ENCODE measurements at places on chromosomes 5 and 9.

DNA sequence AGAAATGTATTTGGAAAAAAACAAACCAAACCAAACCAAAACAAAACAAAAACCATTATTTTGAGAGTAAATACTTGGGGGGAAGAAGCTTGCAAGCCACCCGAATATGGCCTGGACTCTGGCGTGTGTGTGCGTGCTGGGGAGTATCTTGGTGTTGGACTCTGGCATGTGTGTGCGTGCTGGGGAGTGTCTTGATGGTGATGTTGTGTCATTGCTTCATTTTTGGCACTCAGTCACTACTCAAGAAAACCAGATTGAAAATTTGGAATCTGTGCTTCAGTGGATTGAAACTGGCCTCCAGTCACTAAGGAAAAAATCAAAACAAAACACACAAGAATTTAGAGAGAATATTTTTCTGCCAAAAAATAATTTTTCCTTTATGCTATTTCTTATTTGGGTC is 76.1 kb downstream of the ARRDC3 start:
- DNase-seq, result no peak

DNA sequence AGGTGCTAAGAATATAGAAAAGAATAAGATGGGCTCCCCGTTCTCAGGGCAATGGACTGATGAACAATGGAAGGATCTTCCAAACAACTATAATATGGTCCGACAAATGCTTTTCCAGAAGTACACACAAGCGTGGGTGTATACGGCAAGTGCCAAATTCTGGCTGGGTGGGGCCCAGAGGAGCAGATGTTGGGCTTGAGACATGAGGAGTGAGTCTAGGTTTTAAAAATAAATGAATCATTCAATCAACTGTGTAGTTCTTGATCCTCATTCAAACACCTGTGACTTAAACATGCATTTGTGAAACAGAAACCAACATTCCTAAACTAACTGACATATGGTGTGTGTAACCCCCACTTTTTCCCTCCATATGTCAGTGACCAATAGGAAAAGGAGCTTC is 47.9 kb downstream of the MFAP3 start:
- no peak for DNase-seq

DNA sequence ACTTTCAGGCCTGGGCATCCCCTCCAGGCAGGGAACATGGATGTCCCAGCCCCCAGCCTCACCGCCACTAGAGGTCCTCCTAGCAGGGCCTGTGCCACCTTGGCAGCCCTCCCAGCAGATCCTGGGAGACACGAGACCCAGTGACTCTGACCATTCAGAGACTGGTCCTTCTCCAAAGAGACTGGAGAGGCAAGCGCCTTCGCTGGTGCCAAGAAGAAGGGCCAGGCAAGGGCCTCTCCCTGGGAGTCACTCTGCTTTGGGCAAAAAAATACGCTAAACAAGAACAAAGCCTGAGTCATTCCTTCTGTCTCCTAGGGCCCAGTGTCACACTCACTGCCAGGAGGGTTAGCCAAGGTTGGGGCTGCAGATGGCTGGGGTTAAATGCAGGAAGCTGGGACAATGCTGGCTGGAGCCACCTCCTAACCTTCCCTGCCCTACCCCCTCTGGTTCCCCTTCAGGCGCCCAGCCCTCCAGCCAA is 35.3 kb upstream of the SMIM23 start:
- DNase-seq, result no peak

DNA sequence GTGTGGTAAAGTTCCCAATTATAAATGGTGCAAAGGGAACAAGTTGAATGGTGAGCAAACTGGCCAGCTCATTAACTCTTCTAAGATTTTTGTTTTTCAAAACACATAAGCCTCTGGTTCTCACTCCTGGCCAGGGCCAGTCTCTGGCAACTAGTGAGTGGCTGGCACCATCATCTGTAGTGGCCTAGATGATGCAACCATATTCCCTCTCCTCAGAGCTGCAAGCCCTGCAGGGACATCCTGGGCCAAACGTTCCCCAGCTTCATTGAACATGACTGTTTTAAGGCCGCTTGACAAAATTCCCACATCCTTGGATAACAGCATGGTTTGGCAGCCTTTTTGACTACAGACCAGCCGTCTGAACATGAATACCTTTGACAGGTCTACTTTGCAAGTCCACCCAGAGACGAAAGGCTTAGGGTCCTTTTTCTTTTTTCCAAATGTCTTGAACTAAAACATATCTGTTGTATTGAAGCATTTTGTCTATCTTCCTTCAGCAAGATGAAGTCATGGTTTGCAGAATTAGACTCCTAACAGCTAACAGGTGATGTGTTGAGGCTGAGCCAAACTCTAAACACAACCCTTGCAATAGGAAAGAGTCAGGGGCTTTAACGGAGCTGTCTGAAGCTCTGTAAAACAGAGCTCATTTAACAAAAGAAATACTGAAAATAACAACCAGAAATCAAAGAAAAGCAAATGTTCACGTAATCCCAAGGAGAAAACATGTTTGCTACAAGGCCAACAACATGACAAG is 23.8 kb downstream of the MACROH2A1 start:
- DNase-seq, result no peak

DNA sequence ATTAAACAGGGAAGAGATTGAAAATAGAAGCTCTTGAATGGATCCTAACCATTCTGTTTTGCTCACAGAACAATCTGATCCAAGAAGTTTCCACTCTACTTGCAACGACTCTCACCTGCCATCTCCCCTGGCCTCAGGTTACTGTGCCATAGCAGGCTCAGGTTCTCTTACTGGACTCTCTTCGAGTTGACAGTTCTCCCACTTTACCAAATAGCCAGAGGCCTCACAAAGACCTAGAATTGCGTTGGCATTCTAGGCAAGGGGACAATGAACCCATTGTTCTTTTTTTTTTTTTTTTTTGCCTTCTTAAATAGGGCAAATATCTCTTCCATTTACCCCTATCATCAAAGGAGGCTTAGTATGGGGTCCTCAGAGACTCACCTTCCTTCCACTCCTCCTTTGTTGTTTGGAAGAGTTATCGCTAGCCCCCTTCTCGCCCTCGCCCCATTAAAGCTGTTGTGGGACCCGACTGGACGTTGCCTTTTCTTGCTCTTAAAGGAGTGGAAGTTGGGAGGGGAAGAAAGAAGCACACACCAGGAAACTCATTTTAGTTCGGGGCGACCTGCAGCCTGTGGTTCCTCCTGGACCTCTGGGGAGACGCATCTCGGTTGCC is 688 bp upstream of the PLPPR1 start:
- no peak for DNase-seq

DNA sequence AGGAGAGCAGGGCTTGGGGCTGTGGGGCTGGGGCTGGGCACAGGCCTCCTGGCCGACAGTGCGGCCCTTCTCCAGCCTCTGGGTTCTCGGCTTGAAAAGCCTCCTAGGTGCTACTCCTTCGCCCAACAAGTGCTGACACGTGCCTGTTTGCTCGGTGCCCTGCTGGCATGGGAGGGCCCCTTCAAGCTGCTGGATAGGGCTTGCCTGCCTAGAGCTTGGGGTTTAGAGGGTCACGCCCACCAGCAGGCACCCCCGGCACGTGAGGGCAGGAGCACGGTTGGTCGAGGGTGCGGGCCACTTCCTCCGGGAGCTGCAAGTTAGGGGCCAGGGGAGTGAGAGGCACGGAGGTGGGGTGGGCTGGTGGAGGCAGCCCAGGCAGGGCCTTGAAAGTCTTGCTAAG is 106.2 kb downstream of the RXRA start:
- DNase-seq, result no peak

DNA sequence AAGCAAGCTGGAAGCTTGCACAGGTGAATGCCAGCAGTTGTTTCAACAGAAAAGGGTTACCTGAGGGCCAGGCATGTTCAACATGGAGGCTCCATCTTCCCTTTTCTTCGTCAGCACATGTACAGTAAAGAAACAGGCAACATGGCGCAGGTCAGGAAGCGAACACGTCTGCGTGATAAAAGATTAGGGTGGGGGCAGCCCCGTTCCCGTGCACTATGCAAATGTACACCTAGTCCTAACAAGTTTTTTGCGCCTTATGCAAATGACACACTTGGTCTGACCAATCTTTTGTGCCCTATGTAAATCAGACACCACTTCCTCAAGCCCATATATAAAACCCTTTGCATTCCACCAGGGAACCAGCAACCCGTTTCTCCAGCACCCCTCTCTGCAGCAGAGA is 452.1 kb upstream of the PTPRD start:
- DNase-seq, result no peak

GRCh38 chr5:2556375-2556966 is 195.0 kb downstream of the IRX2 start:
- no peak for DNase-seq

DNA sequence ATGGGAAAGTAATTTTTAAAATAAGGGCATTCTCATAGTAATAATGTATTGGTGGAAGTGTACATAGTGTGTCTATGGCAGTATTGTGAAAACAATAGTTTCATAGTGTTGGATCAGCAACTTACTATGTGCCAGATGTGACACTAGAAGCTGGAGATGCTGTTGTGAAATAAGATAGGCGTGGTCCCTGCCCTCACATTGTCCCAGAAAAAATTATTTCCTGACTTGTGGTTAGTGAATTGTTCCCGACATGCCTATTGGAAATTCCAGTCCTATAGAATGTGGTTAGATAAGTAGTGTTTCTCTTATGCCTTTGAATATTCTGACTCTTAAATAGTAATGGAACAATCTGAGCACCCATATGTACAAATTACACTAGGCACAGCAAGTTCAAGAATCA is 55.3 kb upstream of the MTAP start:
- no peak for DNase-seq

GRCh38 chr9:81394881-81395675 is 294.3 kb downstream of the TLE1 start:
- no peak for DNase-seq

DNA sequence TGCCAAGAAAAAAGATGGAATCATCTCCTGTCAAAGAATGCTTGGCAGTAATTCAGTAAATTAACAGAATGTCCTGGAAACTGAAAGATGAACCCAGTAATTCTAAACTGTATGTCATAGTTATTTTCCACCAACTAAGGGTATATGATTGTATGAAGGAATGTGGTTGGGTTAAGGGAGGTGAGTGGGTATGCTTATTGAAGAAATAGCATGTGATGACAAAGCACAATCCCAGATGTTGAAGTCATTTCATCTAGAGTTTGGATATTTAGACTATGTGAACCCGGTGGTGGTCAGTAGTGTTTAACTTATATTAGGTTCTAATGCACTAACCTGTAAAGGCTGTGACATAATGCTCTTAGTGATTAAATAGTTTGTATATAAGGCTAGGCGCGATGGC is 87.3 kb downstream of the CDKN2A start:
- DNase-seq, result no peak

DNA sequence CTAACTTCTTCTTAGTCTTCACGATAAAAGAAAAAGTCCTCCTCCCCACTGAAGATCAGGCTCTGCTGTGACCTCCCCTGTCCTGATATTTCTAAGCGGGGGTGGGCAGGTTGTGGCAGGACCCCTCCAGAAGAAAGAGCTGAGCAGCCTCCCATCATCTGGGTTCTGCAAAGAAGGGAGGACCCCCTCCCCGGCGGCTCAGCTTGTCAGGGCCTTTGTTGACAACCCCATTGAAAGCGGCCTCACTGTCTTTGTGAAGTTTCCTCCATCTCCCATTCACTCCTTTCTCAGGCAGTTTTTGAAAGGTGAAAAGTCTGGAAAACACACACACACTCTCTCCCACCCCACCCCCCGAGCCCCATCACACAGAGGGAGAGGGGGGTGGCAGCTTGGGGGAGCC is 26.2 kb upstream of the BARHL1 start:
- DNase-seq, result no peak
